ENCODE measurements at places on chromosomes 1 and 21.

DNA sequence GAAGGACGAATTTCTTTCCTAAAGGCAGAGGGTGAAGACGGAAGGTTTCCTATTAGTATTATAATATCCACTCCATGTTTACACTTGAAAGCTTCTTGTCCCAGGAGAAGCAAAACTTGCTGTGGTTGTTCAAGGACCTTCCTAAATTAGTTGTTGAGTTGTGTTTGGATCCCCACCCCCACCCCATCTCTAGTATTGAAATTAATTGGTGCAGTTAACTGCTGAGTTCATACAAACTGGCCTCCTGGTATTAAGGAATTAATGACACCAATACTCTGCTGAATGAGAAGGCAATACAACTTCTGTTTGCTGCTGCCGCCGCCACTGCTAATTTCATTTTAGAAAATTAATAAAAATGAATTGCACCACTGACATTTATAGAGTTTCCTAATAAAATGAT is 308.8 kb downstream of the CAMTA1 start:
- no peak for DNase-seq

DNA sequence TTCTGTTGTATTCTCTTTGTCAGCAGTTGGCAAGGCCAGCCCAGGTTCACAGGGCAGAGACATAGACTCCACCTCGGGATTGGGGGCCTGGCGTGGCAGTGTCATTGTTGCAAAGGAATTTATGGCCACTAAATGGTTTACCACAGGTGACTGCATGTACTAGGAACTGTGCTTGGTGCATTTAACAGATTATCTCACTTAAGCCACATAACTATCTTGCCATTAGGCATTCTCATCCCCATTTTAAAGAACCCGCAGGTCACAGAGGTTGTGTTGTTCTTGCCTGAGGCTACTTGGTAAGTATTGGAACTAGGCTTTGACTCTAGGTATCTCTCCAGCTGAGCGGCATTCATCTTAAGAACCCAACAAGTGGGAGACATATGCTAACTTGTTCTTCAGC is 9.7 kb downstream of the TLCD4 start:
- DNase-seq = no peak

- DNase-seq = no peak
These were observed 70.6 kb upstream of the RAB3GAP2 start for GRCh38 chr1:220342853-220343252.

DNA sequence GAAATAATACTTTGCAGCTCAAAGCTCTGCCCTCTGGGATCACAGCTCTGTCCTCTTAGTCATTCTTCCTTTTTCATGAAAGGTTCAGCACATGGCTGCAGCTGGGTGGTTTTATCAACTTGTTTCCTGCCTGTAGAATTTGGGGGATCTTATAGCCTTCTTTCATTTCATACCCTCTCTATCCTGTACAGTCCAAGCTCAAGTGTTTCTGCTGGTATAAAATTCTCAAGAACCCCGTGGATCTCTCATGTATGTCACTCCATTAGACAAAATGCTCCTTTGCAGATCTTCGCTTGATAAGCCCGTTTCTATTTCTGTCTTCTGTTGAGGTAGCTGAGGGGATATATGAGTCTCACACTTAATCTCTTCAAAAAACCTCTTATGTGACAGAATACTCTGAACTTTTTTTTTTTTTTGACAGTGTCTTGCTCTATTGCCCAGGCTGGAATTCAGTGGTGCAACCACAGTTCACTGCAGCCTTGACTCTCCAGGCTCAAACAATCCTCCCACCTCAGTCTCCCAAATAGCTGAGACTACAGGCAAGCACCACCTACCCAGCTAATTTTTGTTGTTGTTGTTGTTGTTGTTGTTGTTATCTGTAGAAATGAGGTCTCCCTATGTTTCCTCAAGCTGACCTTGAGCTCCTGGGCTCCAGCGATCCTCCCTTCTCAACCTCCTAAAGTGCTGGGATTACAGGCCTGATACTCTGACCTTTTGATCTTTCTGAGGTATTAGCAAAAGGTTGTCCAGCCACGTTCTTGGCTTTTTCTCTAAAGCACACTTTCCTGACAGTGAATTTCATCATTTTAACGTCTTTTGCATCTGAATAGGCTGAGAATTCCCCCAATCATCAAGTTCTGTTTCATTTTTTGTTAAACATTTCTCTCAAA is 24.6 kb upstream of the COL9A2 start:
- no peak for DNase-seq

- no peak for DNase-seq
These were observed 7.5 kb downstream of the FAM163A start for GRCh38 chr1:179750630-179751029.

DNA sequence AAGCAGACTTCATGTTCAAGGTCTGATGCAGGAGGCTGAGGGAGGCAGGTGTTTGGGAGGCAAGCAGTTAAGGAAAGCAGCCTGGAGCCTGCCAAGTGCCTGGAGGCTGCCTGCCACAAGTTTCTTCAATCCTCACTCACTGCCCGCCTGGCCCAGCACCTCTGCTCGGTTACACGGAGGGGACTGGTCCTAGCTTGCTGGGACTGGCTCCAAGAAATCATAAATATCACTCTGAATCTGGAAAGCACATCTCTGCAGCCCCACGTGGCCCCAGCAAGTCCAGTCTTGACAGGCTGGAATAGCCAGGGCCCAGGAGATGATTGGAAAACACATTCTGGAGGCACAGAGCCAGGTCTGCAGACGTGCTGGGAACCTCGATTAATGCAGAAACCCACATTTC is 83.9 kb downstream of the BCAR3 start:
- no peak for DNase-seq

DNA sequence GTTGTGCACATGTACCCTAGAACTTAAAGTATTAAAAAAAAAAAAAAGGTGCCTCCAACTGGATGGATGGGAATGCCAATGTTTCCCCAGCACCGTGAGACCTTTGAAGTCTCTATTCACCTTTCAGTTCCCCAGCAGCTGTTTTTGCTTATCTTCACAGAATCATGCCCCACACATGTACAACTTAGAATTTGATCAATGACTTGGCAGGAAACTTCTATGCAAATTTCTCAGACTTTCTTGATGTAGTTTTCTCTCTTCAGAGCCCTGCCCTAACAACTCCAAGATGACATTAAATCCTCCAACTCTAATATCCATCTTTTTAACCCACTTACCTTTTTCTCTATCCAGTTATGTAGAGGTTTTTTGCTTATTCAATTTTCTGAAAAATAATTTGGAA is 144.3 kb downstream of the PLPPR5 start:
- DNase-seq = no peak

DNA sequence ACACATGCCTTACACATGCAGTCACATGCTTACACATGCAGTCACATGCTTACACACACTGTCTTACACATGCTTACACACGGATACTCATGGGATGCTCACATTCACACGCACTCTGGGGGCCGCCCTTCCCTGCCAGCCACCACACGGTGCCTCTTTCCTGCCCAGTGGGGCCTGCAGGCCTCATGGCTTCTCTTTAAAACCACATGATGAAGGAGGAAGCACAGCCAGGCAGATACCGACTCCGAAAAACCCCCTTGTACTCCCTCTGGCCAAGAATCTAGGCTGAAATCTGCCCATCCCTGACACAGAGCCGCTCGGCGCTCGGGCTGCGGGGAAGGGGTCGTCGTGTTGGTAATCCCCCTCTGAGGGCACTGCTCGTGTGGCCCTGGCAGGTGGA is 113.0 kb downstream of the PRDM16 start:
- DNase-seq = no peak

- DNase-seq = no peak
These were observed 15.2 kb downstream of the PDZK1IP1 start for GRCh38 chr1:47174656-47175020.

DNA sequence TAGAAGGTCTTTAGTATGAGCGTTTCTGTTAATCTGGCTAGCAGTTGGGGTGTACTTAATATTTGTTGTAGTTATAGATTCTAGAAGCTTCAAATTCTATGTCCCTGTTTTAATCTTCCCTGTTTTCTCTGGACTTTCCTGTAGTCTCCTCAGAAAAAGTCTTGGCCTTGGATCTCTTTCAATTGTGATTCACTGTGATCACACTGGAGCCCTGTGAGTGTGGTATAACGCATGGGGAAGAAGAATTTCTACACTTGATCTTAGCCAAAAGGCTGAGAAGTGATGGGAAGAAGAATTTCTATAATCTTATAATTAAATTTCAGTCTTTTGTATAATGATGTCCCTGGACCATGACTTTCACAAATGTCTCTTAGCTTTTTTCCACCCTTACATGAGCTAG is 36.7 kb upstream of the COP1 start:
- no peak for DNase-seq

DNA sequence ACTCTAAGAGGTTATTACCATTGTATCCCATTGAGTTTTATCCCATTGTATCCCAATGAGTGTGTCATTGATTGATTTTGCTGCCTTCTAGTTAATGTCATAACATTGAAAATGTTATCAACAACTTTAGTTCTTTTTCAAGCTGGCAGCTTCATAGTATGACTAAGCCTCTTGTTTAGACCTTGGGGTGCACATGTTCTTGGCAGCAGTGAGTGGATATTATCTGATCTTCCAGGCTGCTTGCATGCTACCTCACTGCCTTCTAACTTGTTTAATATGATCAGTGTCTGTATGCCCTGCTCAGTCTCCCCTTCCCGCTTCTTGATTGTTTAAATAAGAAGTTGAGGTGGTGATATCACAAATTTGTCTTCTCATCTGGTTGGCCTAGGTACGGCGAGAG is 24.6 kb downstream of the NTPCR start:
- no peak for DNase-seq

DNA sequence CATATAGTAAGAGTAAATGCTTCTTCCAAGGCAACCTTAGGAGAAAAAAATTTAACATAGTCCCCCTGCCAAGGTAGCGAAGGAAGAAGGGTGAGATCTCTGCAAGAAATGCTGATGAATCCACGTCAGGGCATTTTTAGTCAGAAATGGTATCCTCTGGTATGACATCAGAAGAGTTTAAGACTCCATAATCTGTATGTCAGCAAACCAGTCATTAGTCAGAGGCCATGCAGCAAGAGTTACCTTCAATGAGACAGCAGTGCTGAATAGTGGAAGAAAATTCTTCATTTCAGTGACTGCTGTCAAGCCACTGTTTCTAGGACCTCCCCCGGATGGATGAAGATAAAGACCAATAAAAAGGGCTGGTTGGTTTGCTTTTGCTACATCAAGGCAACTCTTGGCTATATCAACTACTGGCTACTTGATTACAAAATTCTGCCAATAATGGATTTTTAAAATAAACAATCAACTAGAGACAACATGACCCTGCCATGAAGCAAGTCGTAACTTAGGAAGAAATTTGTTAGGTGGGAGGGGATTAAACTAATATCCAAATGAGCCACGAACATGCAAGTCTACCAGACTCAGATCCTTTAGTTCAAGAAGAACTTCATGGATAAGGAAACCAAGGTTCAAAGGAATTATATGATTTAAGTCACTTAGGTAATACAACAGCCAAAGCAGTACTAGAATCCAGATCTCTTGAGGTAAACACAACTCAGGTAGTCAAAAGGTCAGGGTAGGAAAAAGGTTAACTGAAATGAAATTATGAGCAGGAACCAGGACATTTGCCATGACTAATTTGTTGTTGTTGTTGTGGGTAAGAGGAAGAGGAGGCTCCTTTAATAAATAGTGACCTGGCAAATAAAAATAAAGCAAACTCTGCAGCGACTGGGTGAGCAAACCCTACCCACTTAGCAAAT is 25.6 kb upstream of the GUCA2A start:
- DNase-seq = no peak

DNA sequence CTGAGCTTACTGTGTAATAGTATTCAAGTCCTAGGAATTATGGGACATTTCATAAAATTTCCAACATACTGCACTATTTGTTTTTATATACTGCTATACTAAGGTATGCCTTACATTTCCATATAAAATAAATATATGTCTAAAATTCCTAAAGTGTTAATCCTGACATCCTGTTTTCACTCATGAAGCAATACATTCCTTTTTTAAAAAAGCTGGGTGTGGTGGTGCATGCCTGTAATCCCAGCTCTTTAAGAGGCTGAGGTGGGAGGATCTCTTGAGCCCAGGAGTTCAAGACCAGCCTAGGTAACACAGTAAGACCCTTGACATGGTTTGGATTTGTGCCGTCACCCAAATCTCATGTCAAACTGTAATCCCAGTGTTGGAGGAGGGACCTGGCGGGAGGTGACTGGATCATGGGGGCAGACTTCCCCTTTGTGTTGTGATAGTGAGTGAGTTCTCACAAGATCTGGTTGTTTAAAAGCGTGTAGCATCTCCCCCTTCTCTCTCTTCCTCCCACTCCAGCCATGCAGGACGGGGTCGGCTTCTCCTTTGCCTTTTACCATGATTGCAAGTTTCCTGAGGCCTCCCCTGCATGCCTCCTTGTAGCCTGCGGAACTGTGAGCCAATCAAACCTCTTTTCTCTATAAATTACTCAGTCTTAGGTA is 5.8 kb downstream of the CDC42BPA start:
- DNase-seq = no peak

DNA sequence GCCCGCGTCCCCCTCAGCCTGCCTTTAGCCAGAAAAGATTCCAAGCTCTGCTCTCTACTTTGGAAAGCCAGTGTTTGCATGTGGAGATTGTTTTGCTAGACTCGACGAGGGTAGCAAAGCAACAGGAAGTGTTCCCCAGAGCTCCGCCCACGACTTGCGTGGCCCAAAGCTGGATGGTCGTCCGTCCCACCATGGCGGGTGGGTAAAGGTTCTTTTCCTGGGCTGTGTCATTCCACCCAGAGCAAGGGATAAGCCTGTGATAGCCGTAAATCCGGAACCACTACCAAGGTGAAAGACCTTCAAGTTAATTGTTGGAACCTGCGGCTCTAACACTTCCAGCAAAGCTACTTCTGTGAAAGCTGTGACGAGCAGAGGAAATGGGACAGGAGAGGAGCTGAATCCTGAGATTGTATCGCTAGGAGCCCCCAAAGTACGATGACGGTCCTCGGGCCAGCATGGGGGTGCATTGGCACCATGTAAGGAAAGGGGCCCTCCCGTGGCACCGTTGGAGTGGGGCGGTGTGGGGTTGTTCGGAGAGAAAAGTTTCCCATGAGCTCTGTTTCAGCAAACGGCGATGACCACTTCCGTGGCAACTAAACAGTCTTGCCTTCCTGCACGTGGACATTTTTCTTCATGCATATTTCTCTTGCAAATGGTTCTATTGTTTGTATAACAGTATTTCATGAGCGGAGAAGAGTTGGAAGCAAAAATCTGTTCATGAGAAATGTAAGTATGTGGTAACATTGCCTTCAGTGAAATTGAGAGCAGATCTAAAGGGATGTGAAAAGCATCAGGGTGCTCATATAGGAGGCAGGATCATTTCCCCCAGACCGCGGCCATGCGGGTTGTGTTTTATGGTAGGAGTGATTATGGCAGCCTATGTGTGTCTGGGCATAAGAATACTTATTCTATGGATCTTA is 8.4 kb downstream of the MX2 start:
- no peak for DNase-seq
